Stimulated activated CD8-positive, alpha-beta memory T cell treated with anti-CD3 and anti-CD28 coated beads, Interleukin-4, amount 100 ng/mL, for 4 hours (primary cell): ENCODE measurements at places on chromosomes 3 and 15.

DNA sequence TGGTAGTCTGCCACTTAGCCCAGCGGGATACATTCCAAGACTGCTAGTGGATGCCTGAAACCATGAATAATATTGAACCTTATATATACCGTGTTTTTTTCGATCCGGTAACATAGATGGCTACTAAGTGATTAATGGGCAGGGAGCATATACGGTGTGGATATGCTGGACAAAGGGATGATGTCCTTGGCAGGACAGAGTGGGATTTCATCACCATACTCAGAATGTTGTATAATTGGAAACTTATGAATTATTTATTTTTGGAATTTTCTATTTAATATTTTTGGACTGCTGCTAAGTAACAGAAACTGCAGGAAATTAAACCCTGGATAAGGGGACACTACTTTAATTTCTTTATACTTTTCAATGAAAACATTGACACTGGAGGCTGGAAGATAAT is 53.2 kb downstream of the ASTE1 start:
- DNase-seq = no peak

- DNase-seq = no peak
Measured at GRCh38 chr15:66629817-66630576, 64.2 kb upstream of the LCTL start.

DNA sequence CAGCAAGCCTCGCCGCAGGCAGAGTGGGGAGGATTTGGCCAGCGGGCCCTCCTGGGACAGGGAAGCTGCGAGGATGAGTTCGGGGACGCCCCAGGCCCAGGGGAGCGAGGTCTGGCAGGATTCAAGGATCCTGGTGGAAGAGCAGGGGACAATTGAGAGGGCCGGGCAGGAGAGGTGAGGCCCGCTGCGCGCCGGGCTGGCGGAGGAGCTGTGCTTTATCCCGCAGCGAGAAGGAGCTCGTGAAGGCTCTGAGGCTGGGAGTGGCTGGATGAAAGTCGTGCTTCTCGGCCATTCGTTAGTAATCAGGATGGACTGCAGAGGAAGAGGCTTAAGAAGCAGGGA is 3.6 kb downstream of the SLC51A start:
- no peak for DNase-seq

DNA sequence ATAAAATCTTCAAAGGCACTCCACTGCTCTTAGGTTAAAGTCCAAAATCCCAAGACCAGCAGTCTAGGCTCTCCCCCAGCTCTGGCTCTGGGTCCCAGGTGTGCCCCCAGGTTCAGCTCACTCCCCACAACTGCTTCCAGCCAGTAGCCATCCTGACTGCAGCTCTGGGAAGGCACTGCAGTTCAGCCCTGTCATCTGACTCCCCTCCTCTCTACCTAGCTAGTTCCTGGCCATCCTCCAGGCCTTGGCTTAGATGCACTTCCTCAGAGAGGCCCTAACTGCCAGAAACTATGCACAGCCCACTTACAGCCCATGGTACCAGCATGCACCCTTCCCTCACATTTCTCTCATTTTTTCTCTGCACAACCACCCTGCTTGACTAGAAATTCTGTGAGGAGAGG is 25.5 kb downstream of the TBC1D2B start:
- no peak for DNase-seq

DNA sequence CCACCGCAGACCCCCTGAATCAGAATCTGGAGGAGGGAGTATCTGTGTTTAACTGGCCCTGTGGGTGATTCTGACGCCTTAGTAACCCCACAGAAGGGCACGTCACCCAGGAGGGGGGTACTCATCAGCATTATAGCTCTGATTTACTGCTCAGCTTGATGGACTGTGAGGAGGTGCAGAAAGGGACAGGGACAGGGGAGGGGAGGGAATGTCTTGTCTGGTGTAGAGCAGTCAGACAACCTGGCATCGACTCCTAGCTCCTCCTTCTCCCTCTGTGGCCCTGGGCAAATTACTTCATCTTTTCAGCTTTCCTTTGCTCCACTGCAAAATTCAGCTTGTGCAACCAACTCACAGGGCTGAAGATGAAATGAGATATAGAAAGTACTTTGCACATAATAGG is 42.3 kb upstream of the GLCE start:
- no peak for DNase-seq

DNA sequence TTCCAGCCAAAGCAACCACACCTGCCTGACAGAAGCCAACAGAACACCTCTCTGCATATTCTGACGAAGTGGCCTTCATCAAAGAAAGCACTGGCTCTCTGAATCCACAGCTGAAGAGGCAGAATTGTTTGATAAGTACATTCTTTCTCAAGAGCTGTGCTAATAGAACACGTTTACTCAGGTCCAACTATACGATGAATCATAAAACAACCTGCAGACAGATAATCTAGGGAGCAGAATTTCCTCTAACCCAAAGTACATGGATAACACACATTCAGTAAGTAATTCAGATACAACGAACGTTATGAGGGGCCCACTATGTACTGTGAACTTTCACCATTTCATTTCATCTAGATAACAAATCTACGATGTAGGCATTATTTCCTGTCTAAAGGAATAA is 25.4 kb downstream of the ALDH1A2 start:
- DNase-seq = no peak

DNA sequence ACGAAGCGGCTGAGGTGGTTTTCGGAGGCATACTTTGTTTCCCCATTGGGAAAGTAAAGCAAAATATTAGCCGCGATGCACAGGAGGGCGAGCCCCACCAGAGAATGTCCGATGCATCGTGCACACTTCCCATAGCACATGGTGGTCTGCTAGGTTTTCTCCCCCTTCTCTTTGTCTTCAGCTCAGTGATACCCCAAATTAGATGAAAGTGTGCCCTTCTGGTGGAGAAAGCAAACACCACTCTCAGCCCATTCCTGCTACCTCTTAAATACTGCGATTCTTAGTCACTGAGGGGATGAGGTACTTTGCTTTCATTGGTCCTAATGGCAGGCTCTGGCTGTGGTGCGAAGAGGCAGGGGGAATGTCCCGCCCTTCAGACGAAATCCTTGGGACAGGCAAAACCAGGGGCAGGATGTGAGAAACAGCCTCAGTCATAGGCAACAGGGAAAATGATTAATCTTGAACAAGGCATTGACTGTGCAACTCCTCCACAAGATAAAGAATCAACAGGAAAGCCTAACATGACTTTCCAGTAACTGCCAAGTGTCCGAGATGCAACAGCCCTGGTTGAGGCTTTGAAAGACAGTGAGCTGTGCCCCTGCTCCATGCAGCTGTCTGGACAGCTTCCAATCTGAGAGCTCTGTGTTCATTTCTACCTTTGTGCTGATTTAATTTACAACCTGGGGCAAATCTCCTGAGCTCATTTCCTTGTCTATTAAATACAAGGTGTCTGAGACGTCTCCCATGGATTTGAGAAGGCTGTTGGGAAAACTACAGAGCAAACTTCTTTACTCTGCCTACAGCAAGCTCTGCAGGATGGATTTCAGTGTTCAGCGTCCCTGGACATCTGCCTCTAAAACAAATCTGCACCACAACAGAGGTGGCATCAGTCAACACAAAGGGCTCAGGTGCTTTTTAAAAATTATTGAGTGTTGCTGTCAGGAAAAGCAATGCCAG is at the start of gene TM4SF1:
TSS of gene TM4SF1 (minus strand) at position 242 of the 957 bp plus-strand sequence. CDS start at position 140, 102 bp downstream.
- DNase-seq = no peak

DNA sequence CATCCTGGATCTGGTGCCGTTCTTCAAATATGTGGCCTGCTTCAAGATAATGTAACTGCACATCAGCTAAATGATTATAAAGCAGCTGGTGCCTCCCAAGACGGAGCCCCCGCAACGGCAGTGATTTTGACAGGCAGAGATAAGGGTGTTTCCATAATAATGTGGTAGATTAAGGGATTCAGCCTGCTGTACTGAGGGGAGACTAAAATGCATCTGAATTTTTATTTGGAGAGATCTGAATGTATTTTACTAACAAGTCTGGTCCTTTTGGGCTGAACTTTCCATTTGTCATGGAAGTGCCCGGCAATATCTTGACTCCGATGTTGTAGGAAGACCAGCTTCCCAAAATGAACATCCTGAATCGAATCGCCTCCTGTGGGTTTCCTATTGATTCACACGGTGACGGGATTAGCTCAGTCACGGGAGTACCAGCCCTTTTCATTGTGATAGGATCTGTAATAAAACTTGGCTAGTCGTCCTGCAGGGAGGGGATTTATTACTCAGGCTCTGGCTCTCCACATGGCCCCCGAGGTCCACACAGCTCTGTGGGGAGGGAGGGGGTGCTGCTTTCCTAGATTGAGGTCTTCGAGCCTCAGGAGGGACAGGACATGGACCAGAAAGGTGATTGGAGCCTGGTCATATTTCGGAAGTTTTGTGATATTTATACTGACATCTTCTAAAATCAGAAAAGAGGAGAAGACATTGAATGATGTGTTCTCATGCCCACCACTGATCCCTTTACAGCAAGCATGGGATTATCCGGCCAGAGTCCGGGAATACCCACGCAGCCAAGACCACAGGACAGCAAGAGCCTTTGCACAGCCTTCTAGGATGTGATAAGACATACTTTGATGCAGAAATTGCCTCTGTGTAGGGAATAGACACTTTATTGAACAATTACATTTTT is 2.5 kb upstream of the PCSK6 start:
- DNase-seq = no peak

GRCh38 chr3:173013219-173013832 is 127.7 kb downstream of the SPATA16 start:
- no peak for DNase-seq

DNA sequence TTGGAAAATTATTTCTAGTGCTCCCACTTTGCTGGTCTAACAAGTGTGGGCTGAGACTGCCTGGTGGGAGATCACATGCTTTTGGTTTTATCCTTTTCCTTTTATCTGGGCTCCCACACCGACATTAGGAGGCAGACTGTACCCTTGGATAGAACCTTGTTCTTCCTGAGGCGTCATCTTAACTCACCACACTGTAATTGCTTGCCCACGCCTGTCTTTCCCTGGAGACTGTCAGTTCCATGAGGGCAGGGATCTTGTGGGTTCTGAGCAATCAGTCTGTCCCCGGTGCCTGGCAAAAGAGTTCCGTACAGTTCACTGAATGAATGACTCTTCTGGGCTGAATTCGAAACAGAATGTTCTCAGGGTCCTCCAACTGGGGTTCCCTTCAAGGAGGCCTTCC is 124.6 kb upstream of the ABHD17C start:
- DNase-seq = no peak

GRCh38 chr3:55859305-55859704 is 372.2 kb upstream of the WNT5A start:
- DNase-seq = no peak

DNA sequence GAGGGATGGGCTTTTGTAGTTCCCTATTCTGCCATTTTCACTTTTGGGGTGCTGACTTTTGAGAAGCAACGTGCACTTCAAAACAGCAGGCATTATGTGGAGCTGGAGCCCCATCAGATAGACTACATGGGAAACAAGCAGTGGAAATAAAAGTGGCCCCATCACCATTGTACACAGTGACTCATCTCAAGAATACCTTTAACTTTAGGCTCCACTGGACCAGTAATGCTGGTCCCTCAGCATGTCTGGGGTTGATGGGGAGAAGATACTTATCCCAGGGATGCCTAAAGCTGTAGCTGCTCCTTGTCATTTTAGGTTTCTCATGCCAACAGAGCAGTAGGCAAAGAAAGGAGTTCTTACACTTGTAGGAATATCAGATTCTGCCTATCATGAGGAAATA is 45.0 kb downstream of the LSM3 start:
- DNase-seq = no peak

DNA sequence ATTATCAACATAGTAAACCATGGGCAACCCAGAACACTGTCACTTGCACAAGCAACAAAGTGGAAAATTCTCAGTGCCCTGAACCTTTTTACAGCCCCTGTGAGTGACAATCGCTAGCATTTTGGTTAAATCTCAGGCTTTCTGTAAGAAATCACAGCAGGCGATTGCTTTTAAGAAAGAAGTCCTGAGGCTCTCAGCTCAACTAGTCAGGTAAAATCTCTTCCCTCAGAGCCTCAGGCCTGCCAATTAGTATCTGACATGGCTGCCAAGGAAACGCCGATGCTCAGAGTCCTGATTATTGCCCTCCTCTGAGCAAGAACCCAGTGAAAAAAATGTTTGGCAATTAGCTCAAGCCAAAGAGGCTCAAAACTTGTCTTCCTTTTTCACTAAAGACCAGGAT is 530.8 kb downstream of the DIPK2A start:
- no peak for DNase-seq

DNA sequence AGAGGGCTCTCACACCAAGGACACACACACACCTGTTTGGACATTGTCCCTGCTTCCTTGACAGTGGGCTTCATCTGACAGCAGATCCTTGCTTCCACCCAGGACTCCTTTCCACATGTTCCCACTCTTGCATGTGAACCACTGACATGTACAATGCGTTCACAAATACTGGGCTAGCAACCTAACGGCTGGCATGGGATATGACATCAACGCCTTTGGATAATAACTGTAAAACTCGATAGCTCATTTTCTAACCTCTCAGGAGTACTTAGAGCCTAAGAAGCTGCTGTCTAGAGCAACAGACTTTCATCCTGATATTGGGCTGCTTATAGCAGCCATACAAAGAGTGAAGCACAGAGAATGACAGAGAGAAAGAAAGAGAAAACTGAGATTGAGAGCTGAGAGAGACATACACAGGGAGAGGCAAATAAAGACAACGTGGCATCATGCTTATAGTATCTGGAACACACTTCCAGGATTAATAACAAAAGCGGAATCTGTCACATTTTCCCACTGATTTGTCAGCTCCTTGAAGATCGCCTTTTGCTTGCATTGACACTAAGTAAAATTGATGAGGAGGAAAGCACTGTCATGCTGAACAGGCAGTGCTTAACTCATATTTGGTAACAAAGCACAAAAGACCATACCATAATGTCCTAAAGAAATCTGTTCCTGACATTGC is 1.7 kb downstream of the GUCA1C start:
- no peak for DNase-seq

DNA sequence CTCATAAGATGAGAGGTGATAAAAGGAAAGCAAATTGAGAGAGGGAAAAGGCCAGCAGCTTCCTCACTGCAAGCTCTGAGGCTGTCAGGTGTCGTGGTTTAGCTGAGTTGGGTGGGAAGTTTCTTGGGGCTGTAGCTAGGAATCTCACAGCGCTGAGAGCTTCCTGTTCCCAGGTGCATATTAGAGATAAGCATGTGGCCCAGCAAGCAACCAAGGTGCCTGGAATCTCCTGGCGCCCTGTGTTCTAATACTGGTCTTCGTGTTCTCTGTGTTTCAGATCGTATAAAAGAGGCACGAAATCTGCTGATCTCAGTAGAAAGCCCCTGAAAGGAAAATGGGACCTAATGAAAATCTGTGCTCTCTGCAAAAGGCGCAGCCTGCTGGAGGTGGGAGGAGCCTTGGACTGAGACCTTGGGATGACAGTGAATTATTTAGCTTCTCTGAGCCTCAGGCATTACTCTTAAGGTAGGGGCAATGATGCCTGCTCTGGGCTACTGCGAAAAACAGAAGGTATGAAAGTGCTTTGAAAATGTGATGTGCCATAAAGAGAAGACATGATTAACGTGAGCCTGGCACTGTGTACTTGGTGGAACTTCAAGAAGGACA is 499.9 kb downstream of the TBL1XR1 start:
- no peak for DNase-seq

GRCh38 chr15:95604634-95605036 is 725.9 kb upstream of the NR2F2 start:
- no peak for DNase-seq
